ENCODE measurements at places on chromosomes 6 and 20.

- DNase-seq = no peak
Measured at GRCh38 chr6:16966791-16967469, 134.9 kb upstream of the STMND1 start.

- no peak for DNase-seq
Measured at GRCh38 chr6:142334294-142334693, 32.5 kb downstream of the ADGRG6 start.

DNA sequence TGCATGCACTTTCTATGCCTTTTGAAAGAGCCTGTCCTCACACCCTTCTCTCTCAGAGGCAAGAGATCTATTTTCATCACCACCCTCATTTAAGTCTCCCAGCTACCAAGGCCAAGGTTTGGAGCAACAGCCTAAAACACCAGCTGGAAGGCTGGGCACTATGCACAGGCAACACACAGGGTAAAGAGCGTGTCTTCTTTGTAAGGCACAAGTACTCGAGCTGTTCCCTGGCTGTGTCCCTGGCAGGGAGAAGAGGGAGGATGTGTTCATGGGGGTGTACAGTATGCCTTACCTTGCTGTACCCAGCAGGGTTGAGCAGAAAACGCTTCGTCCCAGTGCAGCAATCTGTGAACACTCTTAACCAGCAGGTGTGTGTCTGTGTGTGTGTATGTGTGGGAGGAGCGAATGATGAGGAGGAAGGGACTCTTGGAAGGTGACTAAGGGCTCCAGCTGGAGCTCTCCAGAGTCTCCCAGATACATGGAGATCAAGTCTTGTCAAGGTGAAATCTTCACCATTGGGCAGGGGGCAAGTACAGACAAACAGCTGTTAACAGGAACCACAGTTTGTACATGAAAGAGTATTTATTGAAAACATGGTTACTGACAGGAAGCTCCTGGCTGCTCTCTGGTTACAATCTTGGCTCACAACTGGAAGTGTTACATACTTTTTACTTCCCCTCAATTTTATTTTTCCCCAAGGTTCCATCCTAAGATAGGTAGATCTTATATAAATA, 40.8 kb downstream of the ELMO2 start:
- DNase-seq = no peak

DNA sequence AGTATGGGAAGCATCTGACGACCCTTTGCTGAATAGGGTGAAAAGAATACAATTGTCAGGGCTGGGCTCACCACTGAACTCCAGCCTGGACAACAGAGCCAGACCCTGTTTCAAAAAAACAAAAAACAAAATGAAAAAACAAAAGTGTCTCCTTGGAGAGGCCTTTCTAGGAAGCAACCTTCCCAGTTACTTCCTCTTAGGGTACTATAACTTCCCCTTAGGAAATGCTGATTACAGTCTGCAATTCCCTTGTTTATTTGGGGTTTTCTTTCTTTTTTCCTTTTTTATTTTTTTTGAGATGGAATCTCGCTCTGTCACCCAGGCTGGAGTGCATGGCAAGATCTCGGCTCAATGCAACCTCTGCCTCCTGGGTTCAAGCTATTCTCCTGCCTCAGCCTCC, 20.5 kb upstream of the TTPAL start:
- no peak for DNase-seq
